ENCODE measurements at places on chromosomes 5 and 9.

- no peak for DNase-seq
Measured at GRCh38 chr5:40043916-40044315, 619.1 kb upstream of the DAB2 start.

DNA sequence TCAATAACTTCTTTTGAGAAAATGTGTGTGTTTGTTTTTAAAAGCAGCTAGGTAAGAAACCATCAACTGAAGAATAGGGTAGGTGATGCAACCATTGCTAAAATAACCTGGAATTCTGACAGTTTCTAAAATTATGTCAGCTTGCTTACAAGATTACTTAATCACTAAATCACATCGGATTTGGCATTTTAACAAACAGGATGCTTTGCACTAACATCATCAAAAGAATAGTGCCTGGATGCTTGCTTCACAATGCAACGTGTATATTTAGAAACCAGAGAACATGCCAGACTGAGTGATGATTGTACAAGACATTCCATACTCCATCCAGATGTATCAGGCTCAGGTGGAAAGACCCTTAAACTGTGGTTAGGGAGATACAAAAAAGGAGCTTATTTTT, 43.9 kb downstream of the PAM start:
- DNase-seq = no peak

DNA sequence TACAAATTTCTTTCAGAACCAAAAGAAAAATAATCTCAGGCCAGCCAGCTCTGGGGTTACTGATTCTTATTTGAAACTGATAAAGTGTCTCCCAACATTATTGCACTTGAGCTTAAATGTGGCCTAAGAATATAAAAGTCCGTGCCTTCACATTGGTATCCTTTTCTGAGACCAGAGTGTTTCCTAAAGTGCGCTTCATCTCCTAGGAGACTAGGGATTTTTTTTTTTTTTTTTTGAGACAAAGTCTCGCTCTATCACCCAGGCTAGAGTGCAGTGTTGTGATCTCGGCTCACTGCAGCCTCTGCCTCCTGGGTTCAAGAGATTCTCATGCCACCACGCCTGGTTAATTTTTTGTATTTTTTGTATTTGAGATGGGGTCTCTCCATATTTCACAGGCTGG, 23.6 kb upstream of the KCNIP1 start:
- no peak for DNase-seq

- DNase-seq = no peak
Measured at GRCh38 chr5:149820536-149821510, 90.7 kb downstream of the PPARGC1B start.

DNA sequence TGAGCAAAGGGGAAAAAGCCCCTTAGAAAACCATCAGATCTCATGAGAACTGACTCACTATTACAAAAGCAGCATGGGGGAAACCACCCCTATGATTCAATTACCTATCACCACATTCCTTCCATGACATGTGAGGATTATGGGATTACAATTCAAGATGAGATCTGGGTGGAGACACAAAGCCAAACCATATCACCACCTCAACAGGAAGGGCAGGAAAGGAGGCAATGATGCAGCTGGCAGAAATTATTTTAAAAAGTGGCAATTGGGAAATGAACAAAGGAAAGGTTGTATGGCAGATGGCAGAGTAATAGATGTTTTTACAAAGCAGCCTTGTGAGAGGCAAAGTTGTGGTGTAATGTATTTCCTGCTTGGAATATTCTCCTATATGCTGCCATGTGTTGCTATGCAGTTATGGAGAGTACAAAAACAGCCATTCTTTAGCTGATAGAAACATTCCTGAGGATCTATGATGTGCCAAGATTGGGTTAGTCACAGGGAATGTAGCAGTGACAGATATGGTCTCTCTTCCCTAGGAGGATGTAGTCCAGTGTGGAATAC, 138.8 kb downstream of the SMC2 start:
- DNase-seq = no peak

DNA sequence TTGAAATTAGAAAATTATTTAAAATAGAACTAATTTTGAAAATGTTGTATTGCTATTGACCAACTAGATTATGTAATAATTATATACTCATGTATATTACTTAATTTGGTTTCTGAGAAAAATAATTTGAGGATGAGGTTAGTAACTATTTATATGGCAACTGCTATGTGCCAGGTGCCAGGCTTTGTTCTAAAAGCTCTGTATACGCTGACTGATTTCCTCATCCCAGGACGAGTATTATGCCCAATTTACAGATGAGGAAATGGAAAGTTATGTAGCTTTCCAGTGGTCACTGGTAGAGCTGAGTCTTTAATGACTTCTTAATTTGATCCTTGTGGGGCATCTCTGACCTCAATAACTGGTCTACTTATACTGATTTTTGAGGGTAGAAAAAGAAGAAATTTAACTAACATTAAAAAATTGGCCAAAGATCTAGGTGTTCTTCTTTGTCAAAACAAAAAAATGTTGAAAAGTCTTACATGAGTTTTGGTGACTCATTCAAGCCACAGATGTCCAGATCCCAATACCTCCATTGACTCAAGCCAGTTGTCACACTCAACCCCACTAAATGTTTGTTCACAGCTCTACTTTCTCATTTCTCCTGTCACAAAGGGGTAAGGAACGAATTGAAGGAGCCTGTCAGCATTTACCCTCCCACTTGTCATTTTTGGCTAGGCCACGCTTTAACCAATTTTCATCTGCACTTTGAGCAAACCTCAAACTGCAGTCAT, 228.1 kb upstream of the MEF2C start:
- DNase-seq = no peak

GRCh38 chr5:103111468-103111867, 8.5 kb downstream of the GIN1 start:
- no peak for DNase-seq

- no peak for DNase-seq
Measured at GRCh38 chr9:4530375-4530774, 40.1 kb downstream of the SLC1A1 start.

- DNase-seq = no peak
Measured at GRCh38 chr5:178630951-178631350, 4.1 kb upstream of the CLK4 start.

GRCh38 chr9:92467041-92467440, 15.3 kb downstream of the ASPN start:
- no peak for DNase-seq

GRCh38 chr5:40680741-40681362, 1.1 kb downstream of the PTGER4 start:
- no peak for DNase-seq

- DNase-seq = no peak
Measured at GRCh38 chr5:115936031-115936430, 26.2 kb upstream of the LVRN start.

- no peak for DNase-seq
Measured at GRCh38 chr5:133847301-133847700, 121.1 kb downstream of the C5orf15 start.

- DNase-seq = no peak
Measured at GRCh38 chr5:107435061-107435460, 235.7 kb downstream of the EFNA5 start.

GRCh38 chr5:64947801-64948200, 179.1 kb downstream of the CWC27 start:
- DNase-seq = no peak

DNA sequence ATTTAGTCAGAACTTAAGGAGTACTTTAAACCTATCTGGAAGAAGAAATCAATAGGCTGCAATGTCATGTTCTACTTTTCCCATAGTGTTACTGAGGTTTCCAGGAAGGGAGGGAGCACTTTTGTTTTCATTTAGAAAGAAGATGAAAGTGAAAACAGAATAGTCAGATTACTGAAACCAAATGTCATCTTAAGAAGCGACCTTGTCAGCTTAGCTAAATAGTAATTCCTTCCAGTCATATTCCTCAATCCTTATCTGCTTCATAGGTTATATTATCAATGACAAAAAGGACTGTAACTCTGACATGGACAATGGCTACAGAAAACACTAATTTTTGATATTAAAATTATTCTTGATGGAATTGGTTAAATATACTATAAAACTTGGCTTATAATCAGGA, 27.7 kb downstream of the SAR1B start:
- DNase-seq = no peak

- DNase-seq = no peak
Measured at GRCh38 chr5:99617335-99617734, 688.5 kb upstream of the CHD1 start.

GRCh38 chr9:90890146-90890810, 88.7 kb downstream of the SYK start:
- no peak for DNase-seq

GRCh38 chr5:167582886-167583285, 708.6 kb upstream of the WWC1 start:
- DNase-seq = no peak

DNA sequence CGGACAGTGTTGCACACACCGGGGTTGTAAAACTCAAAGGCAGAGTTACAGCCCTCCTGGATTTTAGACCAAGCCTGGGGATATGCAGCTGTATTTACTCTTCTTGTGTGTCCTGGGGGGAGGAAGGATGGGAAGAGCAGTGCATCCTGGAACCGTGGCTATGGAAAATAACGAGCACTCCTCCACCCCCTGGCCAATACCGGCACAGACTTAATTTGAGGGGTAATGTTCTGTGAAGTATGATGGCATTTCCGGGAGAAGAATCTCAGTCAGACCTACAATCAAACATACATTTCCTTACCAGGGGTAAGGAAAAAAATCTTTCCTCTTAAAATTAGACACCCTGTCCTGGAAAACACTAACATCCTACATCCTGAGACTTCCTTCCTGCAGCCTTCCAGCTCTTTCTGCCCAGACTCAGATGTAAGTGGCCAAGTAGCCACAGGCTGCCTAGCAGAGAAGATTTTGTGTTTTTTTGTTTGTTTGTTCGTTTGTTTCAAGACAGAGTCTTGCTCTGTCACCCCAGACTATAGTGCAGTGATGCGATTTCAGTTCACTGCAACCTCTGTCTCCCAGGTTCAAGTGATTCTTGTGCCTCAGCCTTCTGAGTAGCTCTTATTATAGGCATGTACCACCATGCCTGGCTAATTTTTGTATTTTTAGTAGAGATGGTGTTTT, 11.0 kb upstream of the ERMP1 start:
- no peak for DNase-seq

GRCh38 chr9:104868687-104869404, 59.1 kb downstream of the ABCA1 start:
- peak; percentile 49 for DNase-seq

DNA sequence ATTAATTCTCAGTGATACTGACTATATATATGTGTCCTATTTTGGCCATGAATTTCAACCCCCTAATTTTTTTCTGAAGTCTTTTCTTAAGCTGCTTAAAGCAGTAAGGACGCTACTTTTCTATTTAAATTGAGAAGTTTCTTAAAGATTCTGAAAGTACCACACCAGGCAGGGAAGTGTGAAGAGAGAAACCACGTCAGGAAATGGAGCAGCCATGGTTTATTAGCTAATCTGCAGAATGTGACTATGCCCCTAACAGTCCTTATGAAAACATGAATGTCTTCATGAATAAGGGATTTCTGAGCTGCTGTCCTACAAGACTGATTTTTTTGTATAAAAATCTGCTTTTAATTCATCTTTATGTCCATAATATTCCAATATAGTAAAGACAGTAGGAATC, 1724.3 kb upstream of the C9orf72 start:
- no peak for DNase-seq

DNA sequence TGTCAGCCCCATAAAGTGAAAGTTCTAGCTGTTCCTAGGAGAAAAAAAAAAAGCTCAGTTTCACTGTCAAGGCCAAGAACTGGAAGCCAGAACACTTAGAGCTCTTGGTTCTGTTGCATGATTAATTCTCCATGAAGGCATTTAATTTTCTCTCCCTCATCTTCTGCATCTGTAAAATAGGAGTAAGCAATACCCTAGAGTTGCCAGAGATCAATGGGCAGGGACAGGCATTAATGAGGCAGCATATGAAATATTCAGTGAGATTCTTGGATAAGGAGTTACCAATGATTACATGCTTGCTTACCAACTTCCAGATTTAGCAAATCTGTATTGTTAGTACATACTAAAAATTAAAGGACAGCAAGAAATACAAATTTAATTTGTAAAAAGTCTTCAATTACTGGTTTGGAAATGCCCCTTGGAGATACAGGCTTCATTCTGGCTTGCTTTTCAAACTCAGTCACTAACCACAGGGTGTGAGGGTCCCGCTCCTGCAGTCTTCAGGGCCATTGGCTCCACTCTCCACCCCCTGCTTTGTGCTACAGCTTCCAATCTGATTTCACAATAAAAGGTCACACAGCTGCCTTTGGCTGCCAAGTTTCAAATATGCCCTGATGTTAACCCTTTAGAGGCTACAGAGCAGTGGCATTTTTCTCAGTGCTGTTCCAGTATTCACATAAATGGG, 624.6 kb downstream of the BNC2 start:
- no peak for DNase-seq

DNA sequence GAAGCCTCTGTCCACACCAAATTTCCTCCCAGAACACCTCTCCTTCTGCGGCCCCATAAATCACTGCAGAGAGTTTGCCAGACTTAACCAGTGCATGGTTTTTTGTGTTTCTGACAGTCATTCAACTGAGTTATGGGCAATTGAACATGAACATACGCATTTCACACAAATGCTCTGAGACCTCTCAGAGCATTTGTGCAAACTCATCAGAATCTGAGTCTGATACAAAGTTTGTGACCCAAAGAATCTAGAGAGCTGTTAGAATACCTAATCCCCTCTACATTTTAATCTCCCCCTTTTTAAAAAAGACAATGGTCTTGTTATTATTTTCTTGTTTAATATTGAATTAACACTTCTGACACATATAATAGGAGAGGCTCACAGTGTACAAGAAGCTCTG, 416.9 kb upstream of the SMARCA2 start:
- no peak for DNase-seq

GRCh38 chr9:136666372-136667213, 3.9 kb downstream of the EGFL7 start:
- no peak for DNase-seq

GRCh38 chr5:132086277-132086794, 12.7 kb downstream of the CSF2 start:
- DNase-seq = no peak

- no peak for DNase-seq
Measured at GRCh38 chr5:128516978-128517377, 21.1 kb downstream of the FBN2 start.

All from NCI-H1105 treated with DMSO at 0.1 percent for 48 hours (cell line).